ENCODE measurements at places on chromosomes 5 and 9.

GRCh38 chr5:139649082-139649991, 1.2 kb downstream of the CXXC5 start:
- DNase-seq, result peak; percentile 39

DNA sequence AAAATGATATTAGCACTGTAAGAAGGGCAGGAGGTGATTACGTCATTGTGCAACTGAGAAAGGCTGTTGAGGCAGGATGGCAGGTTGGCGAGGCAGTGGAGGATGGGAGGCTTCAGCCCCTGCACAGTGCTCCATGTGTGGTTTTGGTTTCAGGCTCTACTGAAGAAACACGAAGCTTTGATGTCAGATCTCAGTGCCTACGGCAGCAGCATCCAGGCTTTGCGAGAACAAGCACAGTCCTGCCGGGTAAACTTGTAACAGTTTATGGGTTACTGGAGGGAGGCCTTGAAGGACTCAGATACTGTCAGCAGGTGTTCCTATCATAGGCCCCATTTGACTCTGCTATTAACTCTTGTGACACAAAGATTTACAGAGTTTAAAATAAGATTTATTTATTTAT, 35.1 kb downstream of the SPTAN1 start:
- DNase-seq, result no peak

DNA sequence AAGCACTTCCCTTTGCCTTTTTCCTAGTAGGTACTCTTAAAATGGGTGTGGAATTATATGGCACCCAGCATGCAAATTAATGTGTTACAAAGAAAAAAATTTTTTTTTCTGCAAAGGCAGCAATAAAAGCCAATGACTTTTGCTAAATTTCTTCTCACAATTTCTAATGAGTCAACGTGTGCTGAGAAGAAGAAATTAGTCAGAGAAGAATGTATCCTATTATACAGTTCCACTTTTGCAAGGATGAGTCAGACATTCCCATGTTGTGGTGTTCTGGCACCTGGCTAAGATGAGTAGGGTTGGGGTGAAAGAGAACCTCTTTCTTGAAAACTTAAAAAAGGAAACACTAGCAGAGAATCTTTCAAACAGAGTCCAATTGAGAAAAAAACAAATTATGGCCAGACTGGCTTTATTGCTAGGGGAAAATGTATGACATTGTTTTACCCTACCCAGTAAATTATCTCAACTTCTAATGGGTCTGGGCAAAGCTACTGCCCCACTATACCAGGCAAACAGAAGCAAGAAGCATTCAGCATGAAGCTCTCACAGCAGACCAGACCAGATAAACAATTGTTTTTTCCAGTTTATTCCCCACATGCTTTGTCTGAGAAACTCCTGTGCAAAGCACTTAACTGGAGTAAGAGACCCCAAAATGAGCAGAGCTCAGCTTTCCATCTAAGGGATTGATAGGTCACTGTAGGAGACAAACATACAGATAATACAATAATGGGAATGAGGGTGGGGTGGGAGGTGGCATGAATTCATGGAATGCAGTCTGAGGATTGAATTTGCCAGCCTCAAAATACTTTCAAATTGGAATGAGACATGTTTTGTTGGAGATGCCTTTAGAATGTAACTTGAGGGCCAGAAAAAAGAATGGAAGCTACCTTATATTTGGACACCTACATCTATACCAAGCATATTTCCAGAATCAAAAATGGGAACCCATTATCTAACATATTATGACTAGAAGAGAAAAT, 220.8 kb upstream of the RFX3 start:
- DNase-seq, result peak; percentile 92

GRCh38 chr5:100407053-100407452, 128.1 kb upstream of the FAM174A start:
- DNase-seq, result no peak

DNA sequence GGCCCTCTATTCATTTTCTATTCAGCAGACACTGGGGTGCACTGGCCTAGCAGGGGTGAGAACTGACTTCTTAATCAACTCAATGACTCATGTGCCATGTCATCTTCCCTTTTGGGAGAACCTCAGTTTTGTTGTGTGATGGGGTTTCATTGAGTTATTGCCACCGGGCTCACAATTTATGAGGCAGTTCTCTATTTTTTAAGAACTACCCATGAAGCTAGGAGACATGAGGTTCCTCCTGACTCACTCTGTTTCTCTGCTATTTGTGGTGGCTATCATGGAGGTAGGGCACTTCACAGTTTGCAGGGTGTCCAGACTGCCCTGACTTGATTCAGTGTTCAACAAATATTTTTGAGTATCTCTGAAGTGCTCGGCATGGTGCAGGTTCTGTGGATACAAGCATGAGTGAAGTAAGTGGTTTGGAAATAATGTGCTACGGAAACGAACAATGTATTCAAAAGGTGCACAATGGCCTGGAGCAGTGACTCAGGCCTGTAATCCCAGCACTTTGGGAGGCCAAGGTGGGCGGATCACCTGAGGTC, 39.3 kb downstream of the SPARC start:
- DNase-seq, result no peak

DNA sequence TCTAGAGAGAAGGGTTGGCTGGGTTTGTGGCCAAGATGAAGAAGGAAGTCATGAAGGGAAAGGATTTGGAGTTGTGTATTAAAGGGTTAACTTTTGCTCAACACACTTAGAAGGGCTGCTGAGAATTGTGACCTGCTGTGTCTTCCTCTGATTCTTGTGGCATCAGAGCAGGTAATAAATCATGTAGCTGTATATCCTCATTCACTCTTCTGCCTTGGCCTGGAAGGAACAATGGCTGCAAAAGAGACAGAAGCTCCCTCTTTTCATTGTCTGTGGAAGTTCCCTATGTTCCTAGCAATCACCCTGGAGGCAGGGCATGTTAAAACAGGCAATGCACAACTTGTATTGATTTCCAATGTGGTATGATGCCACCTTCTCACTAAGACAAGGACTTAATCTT, 159.1 kb downstream of the LRRC70 start:
- DNase-seq, result no peak
